ENCODE measurements at places on chromosomes 13 and 19.

DNA sequence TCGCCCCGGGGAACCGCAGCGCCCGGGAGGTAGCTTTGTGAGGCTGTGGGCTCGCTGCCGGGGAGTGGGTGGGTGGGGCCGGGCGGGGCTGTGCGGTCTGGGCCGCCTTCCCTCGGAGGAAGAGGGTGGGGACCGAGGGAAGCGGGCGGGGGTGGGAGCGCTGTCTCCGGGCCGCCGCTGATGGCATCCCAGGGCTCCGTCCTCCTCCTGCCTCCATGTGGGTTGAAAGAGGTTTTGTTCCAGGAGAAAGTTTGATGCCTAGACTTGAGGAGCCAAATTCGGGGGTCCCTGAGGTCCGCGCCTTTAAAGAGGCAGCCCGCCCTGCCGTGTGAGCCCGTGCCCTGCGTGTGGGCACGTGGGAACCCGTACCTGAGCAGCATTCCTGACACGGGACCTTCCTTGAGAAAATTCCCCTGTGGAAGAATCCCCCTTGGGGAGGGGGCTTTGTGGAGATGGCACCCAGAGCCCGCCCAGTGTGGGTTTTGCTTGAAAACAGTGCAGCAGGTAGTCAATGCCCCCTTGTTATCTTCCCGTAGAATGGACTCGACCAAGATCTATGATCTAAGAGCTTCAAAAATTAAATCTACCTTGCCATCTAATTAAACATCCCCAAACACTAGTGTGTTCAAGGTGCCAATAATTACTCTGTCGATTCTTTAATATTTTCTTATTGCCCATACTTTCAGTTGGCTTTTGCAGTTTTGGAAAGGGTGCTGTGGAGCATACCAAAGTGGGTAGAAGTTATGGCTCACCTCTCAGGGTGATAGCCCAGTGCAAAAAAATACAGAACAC is 107.8 kb downstream of the RXFP2 start:
- DNase-seq, result no peak

- no peak for DNase-seq
Measured at GRCh38 chr13:109910194-109910593, 123.8 kb upstream of the IRS2 start.

- DNase-seq, result no peak
Measured at GRCh38 chr13:38941353-38941945, 49.2 kb downstream of the STOML3 start.

- DNase-seq, result peak; percentile 25
Measured at GRCh38 chr19:13149628-13150186, 468 bp downstream of the STX10 start.

DNA sequence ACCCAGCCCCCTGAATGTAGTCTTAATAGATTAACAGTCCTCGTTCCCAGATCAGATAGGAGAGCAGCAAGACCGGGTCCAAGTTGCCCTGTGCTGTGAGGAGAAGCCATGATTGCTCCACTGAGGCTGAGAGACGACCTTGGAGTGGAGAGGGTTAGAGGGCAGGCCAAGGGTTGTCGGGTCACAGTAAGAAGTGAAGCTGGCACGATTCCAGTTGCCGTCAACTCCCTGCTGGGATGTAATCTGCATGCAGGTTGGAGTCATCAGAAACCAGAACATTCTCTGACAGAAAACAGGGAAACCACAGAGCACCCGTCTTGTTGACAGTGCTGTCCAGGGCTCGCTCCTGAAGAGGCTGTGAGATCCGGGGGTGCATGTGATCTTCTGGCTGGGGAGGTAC is 19.0 kb upstream of the ATP11A start:
- DNase-seq, result no peak

GRCh38 chr13:107347641-107348369 is 779.9 kb upstream of the ARGLU1 start:
- DNase-seq, result no peak

DNA sequence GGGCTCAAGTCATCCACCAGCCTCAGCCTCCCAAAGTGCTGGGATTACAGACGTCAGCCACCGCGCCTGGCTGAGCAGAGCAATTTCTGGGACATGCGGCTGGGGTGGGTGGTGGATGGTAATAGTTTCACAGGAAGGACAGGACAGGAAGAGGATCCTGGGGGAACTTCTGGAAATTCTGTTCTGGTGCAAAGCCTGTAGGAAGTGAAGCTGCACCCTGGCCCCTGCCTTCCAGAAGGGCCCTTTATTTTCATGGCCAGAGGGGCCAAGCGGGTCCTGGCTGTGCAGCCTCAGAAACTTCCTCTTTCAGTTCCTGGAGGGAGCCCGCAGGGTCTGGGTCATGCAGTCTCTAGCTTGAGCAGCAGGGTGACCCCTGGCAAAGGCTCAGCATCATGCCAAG is 15.7 kb downstream of the FEM1A start:
- DNase-seq, result no peak

Measured in putamen (tissue), 1 donor.